ENCODE measurements at places on chromosomes 1 and 21.

- peak; percentile 79 for DNase-seq
Measured at GRCh38 chr1:209435654-209436566, 147.6 kb upstream of the CAMK1G start.

- DNase-seq: no peak
Measured at GRCh38 chr1:53992085-53992874, 25.7 kb downstream of the LDLRAD1 start.

DNA sequence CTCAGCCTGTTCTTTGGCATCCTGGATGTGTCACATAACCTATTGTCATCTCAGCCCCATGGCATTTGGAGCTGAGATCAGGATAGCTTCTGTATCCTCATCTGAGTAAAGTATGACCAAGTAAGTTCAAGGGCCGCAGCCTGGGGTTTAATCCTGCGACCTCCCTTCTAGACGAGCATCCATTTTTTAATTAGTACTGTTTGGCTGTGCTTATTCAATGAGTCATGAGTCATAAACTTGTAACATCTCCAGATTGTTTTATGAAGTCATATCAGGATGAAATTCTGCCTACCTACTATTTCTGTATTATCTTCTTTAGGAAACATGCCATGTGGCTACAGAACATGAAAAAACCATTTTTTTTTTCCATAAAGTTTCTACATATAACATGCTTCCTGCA, 119.1 kb downstream of the ERG start:
- DNase-seq: no peak

- peak; percentile 95 for DNase-seq
Measured at GRCh38 chr1:1063945-1064831, 9.9 kb downstream of the RNF223 start.

DNA sequence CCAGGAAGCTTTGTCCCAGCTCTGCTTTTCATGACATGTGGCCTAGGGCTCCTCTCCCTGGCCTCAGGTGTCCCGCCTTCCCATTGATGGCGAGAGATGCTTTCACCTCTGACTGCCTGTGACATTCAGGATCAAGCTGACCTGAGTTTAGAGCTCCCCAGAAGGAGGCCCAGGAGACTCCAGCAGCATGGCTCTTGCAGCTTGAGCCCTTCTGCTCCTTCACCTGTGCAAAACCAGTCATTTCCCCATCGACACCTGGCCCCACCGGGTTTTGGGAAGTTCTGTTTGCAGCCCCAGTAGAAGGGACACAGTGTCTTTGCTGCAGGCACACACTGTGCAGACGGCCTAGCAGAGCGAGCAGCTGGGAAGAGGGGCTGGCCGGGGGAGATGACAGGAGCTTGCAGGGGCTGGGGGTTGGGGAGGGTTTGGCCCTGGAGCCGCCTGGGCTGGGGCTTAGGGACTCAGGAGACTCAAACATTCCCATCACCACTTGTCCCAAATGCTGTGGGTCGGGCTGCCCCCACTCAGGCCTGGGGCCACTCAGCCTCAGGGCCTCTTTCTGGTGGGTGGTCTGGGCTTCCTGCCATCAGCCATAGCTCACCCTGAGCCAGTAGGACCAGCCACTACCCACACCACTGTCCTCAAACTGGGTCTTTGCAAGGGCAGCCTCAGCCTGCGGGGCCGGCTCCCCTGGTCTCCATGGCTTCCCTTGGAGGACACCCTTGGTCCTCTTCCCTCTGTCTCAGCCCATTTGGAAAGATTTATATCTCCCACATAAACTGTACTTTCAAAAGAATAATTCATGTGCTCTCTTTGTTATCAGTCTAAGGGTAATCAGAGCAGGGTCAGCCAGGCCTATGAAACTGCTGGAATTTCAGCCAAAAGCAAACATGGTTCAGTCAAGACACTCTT, 3.8 kb upstream of the EDN2 start:
- DNase-seq: no peak

DNA sequence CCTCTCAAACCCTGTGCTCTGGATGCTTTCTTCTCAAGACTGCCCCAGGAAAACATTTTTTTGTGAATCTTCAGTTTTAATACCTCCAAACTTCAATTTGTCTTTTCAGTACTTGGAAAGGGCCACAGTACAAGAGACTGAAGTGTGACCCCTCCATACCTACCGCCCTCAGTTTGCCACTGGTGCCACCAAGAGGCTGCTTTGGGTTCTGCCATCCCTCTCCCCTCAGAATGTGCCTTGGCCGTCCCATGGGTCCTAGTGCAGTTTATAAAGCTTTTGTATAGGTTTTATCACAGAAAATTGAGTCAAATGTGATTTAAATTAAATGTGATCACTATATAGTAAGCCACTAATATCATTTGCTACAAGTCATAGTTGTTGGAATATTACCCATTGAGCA, 60.8 kb upstream of the PGD start:
- no peak for DNase-seq

DNA sequence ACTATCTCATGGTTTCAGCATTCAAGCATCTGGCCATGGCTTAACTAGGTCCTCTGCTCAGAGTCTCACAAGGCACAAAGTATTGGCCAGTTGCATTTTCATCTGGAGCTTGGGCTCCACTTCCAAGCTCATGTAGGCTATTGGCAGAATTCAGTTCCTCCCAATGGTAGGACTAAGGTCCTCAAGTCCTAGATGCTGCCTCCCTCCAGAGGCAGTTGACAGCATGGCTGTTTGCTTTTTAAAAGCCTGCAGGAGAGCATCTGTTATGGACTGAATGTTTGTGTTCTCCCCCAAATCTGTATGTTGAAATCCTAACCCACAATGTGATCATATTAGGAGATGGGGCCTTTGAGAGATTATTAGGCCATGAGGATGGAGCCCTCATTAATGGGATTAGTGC, 38.0 kb upstream of the HLX start:
- no peak for DNase-seq

- no peak for DNase-seq
Measured at GRCh38 chr1:66532798-66533783, 862 bp upstream of the SGIP1 start.

- DNase-seq: no peak
Measured at GRCh38 chr1:3702990-3703728, 49.1 kb upstream of the CCDC27 start.

GRCh38 chr1:158654086-158654485, 32.4 kb downstream of the SPTA1 start:
- no peak for DNase-seq

DNA sequence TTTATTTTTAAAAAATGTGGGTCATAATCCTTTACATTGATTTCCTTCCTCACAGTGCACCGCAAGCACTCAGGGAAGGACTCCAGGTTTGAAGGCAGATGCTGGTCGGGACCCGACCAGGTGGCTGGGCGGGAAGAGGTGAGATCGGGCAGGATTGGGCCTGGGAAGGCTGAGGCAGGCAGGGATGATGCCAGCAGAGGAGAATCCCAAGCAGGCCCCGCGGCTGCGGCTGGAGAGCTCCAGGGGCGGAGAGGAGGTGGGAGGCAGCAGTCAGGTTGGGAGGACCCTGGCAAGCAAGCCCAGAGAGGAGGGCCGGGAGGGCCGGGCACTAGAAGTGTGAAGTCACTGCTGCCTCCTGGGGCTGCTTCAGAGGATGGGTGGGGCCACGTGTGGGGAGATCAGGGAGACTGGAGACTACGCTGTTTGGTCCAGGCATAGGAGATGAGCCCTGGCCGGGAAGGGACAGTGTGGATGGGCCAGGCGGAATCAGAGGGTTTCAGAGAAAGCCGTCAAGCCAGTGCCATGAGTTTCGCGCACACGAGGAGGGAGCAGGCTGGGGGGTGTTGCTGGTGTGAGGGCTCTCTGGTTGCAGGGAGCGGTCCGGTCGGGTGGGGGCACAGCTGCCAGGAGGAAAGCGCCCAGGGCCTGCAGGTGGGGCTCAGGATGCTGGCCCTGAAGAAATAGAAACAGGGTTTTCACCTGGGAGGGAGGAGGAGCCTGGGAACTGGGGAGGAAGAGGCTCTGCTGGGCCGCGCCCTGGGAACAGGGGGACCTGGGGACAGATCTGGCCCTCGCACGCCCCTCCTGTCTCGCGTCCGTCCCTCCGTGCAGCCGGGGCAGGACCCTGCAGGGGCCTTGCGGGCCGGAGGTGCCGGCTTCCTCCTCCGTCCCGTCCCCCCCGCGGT, 888 bp upstream of the COL18A1 start:
- DNase-seq: no peak

DNA sequence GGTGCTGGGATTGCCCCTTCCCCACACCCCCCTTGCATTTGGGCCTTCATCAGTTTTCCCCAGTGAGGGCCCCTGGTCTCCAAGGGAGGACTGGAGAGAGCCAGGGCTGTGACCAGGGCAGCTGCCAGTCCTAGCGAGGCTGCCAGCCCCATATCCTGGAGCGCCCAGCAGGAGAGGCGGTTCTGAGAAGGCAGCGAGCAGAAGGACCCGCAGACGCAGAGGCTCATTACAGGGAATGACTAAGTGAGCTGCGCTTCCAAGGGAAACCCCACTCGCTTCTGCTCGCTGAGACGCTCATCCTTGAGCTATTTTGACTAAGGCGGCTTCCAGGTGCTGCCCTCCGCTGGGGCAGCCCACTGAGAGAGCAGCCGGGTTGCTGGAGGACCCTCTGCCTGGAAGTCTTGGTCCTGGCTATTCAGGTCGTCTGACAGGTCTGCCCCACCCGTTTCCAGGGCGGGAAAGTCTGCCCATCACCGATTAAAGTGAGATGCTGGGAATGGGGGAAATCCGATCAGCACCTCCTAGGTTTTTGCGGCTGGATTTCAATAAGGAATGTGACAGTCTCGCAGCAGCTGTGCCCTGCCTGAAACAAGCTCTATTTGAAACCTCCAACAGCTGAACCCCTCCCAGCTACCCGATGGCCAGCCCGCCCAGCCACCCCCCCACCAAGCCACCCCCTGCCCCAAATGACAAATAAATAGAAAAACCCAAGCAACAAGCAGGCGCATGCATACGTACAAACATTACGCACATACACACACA, 2.8 kb downstream of the KCNN3 start:
- peak; percentile 76 for DNase-seq

DNA sequence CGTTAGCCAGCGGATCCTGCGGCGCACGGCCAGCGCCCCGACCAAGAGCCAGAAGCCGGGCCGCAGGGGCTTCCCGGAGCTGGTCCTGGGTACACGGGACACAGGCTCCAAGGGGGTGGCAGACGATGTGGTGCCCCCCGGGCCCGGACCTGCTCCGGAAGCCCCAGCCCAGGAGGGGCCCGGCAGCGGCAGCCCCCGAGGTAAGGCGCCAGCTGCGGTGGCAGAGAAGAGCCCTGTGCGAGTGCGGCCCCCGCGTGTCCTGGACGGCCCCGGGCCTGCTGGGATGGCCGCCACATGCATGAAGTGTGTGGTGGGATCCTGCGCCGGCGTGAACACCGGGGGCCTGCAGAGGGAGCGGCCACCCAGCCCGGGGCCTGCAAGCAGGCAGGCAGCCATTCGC, 24.2 kb downstream of the PANK4 start:
- no peak for DNase-seq

- peak; percentile 7 for DNase-seq
Measured at GRCh38 chr1:26049531-26050247, 3.8 kb upstream of the SLC30A2 start.

- no peak for DNase-seq
Measured at GRCh38 chr1:77534456-77534855, 148.0 kb downstream of the ZZZ3 start.

DNA sequence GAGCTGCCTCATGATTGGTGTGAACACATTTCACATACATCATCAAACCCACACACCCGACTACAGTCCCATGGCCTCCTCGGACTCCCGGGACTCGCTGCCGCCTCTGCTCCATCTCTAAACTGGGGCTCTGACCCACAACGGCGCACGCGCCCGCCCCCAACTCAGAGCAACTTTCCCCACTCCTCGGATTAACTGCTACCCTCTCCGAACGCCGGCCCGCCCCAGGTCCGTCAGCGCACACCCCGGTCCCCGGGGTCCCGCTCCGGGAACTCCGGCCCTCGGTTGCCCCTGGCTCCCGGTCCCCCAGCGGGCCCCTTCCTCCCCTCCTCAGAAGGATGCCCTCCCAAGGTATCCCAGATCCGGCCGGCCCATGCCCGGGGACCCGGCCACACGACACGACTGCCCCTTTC, 740 bp downstream of the DSTYK start:
- no peak for DNase-seq

GRCh38 chr1:234999513-234999940, 129.1 kb downstream of the TOMM20 start:
- DNase-seq: no peak

GRCh38 chr1:209063767-209064659, 519.5 kb upstream of the CAMK1G start:
- no peak for DNase-seq
